ENCODE measurements at places on chromosomes 4 and X.

DNA sequence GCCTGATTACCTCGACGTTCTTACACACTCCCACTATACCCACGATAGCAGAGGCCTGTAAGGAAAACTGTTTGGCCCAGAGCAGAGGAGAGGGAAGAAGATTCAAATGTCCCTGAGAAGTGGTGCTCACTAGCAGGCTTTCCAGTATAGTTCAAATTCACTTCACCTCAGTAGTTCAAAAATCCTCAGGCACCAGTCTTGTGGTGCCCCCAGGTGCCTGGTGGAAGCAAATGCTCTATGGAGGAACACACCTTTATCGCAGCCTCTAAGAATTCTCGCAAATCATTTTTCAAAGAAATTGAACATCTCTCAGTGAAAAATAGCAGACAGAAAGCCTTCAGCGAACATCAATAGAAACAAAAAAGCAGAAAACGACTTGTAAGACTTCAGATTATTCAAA, 12.2 kb upstream of the MTMR1 start:
- DNase-seq, result no peak

GRCh38 chr4:80452768-80453167, 117.2 kb downstream of the CFAP299 start:
- no peak for DNase-seq

DNA sequence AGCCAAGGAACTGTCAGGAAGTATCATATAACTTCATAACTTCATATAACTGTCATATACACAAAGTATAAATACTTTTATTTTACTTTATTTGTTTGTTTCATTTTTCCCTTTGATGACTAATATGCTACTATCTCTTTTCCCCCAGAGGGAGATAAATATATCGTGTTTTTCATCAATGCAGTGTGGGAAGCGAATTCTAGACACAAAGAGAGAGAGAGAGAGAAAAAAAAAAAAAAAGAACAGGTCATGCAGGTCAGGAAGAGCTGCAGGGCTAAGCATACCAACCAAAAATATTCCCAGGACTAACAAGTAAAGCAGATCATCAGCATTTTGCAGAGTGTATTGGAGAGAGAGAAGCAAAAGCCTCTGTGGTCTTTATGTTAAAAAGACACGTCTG, 1849.2 kb downstream of the STIM2 start:
- DNase-seq, result no peak

DNA sequence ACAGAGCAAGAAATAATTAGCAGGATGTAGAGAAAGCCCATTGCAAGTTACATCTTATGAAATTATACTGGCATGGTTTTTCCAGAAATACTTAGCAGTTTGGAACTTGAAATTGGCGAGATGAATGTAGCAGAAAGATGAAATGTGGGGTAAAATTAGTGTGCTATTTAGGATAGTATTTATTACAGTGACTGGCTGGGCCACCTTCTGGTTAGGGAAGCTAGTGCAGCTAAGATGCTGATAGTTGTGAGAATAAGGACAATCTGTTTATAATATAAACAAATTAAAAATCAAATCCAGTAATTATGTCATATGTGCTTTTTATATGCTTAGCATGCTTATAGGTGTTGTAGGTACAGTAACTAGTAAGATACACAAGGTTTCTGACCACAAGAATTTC, 74.8 kb downstream of the IL15 start:
- DNase-seq, result no peak

DNA sequence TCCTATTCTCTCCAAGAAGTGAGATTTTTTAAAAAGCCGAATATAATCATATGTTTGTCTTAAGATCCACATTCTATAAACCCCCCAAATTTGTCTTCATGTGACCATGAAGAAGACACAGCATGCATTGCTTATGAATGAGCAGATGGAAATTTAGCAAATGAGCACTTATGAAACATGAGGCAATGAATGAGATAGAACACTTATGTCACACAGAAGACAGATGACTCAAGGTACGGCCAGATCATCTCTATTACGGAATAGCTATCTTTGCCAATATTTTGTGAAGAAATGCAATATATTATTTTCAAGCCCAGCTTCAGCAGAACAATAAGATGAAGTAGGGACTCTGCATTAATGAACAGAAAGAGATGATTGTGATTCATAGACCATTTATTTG, 21.4 kb downstream of the PHEX start:
- DNase-seq, result no peak

GRCh38 chr4:125992891-125993290, 678.1 kb downstream of the FAT4 start:
- DNase-seq, result no peak

DNA sequence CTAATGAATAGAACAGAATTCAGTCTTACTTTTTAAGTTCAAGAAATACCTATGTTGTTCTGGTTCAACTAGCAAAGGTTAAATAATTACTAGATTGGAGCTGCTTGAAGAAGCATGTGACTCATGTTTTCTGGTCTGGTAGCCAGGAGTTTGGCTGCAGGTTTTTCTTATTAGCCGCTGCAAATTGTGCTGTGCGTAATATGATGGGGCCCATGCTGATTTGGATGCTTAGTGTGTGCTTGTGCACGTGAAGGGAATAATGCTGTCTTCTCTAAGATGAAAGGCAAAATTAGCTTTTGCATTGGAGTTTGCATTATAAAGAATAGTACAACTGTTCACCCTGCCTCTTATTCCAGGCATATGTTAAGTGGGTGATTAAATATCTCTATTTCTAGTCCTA, 219.6 kb downstream of the SNCA start:
- no peak for DNase-seq

- no peak for DNase-seq
These were observed 183.1 kb downstream of the ZNF330 start for GRCh38 chr4:141403782-141404181.

DNA sequence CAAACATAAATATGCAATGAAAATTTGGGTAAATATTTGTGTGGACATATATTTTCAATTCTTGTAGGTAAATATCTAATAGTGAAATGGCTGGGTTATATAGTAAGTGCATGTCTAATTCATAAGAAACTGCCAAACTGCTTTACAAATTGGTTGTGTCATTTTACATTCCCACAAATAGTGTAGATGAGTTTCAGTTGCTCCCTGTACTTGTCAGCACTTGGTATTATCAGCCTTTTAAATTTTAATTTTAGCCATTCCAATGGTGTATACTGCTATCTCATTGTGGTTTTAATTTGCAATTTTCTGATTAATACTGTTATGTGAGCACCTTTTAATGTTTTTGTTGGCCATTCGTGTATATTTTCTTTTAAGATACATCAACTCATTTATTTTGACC, 23.1 kb upstream of the GABRE start:
- DNase-seq, result no peak

- no peak for DNase-seq
These were observed 10.9 kb downstream of the TMA16 start for GRCh38 chr4:163505374-163505773.

DNA sequence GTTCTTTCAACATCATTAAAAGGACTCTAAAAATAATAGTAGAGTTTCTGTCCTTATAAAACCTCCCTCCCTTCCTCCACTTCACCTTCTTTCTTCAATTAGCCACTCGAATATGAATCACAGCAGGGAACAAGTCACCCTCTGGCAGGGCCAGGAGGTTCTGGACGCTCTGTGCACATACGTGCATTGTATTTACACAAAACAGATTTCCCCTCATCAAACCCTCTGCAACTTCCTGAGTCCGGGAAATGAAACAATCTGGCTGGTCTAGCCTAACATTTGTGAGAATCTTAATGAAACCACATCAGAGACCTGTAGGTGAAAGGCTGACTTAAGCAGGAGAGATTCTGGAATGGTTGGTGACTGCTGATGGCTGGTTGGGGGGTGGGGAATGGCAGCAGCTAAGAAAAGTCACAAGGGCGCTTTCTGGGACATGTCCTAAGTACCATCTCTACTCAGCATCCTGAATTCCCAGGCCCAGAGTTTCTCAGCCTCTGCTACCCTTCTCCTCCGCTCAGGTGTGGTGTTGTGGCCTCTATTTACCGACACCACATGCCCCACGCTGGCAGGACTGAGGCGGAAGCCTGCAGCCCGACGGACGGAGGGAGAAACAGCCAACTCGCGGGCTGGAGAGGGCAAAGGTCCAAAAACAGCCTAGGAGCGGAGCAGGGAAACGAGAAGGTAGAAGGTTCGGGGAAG, 1.0 kb downstream of the ZDHHC9 start:
- DNase-seq, result no peak

- DNase-seq, result no peak
These were observed 41.6 kb upstream of the LAS1L start for GRCh38 chrX:65576160-65576559.

- DNase-seq, result no peak
These were observed 79.3 kb upstream of the MTNR1A start for GRCh38 chr4:186634591-186635128.

GRCh38 chr4:182886768-182887167, 30.4 kb downstream of the DCTD start:
- no peak for DNase-seq

DNA sequence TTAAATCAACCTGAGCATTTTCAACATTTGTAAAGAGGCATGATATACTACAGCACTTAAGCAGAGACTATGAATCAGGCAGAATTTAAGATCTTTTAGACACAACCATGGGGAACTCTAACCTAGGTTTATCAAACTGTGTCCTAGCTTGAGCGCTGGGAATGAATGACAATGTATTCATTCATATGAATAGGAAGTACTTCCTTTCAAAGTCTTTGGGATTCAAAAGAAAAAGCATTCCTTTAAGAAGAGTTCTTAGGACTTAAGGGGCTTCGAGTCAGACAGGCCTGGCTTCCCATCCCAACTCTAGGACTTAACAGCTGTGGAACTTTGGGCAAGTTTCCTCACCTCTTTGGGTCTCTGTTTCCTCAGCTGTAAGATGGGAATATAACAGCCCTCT, 104.6 kb downstream of the ANAPC4 start:
- DNase-seq, result no peak

GRCh38 chr4:84024405-84024804, 474.7 kb downstream of the NKX6-1 start:
- DNase-seq, result no peak

DNA sequence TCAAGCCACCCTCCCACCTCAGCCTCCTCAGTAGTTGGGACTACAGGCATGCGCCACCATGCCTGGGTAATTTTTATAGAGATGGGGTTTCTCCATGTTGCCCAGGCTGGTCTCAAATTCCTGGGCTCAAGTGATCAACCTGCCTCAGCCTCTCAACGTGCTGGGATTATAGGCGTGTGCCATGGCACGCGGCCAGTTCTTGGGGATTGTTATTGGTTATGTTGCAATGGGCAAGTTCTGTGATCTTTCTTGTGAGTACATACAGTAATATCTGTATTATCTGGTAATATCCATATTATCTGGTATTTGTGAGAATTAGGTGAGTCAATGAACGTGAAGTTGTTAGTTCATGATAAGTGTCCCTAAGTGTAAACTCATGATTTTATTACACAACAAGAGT, 90.3 kb upstream of the TBL1X start:
- DNase-seq, result no peak

- no peak for DNase-seq
These were observed 52.1 kb downstream of the HS3ST1 start for GRCh38 chr4:11376571-11376970.

DNA sequence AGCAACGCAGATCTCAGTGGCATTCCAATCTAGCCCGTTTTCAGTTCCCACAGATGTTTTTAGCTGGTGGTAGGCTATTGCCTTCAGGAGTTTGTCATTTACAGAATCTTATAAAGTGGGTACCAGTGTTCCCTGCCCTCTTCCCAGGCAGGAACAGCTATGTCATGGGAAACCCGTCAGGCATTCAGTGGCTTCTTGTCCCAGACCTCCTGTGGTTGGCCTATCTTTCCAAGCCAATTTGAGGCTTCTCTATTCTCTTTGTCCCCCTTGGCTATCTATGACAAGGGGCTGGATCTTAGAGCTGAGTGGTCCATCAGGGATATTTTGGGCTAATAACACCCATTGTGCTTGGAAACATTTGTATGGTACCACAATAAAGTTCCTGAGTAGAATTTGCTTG, 33.6 kb upstream of the RPL34 start:
- DNase-seq, result no peak

GRCh38 chr4:48899950-48900349, 6.6 kb downstream of the OCIAD2 start:
- DNase-seq, result no peak

GRCh38 chr4:42710329-42710728, 53.4 kb upstream of the ATP8A1 start:
- DNase-seq, result no peak

All from CD4-positive, alpha-beta memory T cell (primary cell).